ENCODE measurements at places on chromosomes 5 and 9. TPM values are rescaled to one million over a fixed set of nuclear protein-coding genes. Genes with fewer than 3 reads are reported as not detected.

The CCL27 gene
- not detected for total RNA-seq

The BSPRY gene
- not detected for total RNA-seq

The MYMK gene
- total RNA-seq: not detected

The KIAA0825 gene
- total RNA-seq: 1.4 TPM

Data from hair follicular keratinocyte (primary cell).